ENCODE measurements at places on chromosomes 13 and 19. TPM values are rescaled to one million over a fixed set of nuclear protein-coding genes. Genes with fewer than 3 reads are reported as not detected.

The ZNF556 gene
- not detected for total RNA-seq

The CACNA1A gene
- 0.44 TPM for total RNA-seq

The PSG11 gene
- total RNA-seq, result not detected

The CYP4F3 gene
- not detected for total RNA-seq

The CABP5 gene
- total RNA-seq, result not detected

The UPK1A gene
- total RNA-seq, result not detected

The LGALS14 gene
- not detected for total RNA-seq

The ZNF772 gene
- total RNA-seq, result 22.6 TPM

All from left ventricle myocardium inferior (tissue), 1 donor.